ENCODE measurements at places on chromosomes 7 and 10.

DNA sequence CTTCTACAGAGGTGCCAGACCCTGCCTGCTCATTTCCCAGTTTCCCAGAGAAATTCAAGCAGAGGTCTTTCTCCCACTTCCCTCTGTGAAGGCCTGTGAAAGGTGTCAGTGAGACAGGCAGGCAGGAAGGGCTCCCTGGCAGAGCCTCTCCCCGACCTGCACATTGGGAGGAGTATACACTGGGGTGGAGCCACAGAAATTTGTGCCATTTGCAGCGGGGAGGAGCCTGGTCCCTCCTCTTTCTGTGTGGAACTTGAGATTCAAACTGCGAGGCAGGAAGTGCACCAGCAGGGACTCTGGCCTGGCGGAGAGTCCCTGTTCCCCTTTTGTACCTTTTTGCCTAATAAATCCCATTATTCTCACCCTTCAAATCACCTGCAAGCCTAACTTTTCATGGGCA is 54.6 kb upstream of the OPN4 start:
- DNase-seq: no peak
- no peaks in the 10 kb centered on the region for H3K36me3 ChIP-seq
- H3K4me1 ChIP-seq: peaks cover 10% of the 10 kb centered on the region
- H3K27ac ChIP-seq: no peak overlapping the region
- H3K27me3 ChIP-seq: no peaks in the 10 kb centered on the region
- no peak overlapping the region for H3K4me3 ChIP-seq

DNA sequence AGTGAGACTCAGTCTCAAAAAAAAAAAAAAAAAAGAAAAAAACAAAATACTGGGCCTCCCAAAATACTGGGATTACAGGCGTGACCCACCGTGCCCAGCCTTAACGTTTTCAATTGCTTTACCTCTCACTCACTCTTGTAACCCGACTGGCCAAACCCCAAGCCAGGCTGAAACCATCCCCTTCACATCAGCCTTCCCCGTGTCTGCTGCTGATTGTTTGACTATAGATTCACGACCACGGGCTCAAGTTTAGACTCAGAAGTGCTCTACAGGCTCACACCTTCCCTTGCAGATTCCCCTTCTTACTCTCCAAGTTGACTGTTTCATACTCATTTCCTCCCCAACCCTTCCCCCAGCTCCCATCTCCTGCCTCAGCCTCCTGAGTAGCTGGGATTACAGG is 22.3 kb downstream of the TYW1 start:
- peaks cover 100% of the 10 kb centered on the region for H3K36me3 ChIP-seq
- H3K27ac ChIP-seq: no peak overlapping the region
- no peak overlapping the region for H3K4me3 ChIP-seq
- H3K4me1 ChIP-seq: no peaks in the 10 kb centered on the region

- no peak overlapping the region for H3K27ac ChIP-seq
- DNase-seq: no peak
- no peak overlapping the region for H3K4me3 ChIP-seq
Measured at GRCh38 chr7:30866939-30867338, 44.7 kb upstream of the AQP1 start.

GRCh38 chr7:90455163-90456030 is 14.0 kb upstream of the PTTG1IP2 start:
- no peaks in the 10 kb centered on the region for H3K27me3 ChIP-seq
- no peaks in the 10 kb centered on the region for H3K36me3 ChIP-seq
- no peak overlapping the region for H3K27ac ChIP-seq
- no peak for DNase-seq

Data from esophagus squamous epithelium (tissue), 5 donors.